Fibroblast of the aortic adventitia (primary cell): ENCODE measurements at places on chromosomes 5 and 9.

GRCh38 chr5:107512029-107512428 is 158.7 kb downstream of the EFNA5 start:
- no peak for DNase-seq

DNA sequence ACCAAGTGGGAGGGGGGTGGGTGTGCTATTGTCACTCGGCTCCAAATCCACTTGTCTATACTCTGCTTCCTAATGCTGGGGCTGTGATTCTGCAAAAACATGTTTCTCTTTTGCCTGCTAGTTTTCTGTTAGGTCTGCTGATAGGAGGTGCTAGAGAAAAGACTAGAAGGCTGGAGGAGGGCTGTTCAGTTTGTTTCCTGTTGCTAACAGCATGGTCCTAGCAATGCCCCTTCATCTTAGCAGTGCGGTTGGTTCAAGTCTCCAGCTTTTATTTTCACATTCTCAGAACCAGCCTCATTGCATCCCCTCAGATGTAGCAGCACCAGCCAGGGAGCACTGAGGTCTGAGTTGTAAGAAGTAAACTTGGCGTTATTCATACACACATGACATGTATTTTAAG is 310.2 kb downstream of the YTHDC2 start:
- DNase-seq, result no peak

DNA sequence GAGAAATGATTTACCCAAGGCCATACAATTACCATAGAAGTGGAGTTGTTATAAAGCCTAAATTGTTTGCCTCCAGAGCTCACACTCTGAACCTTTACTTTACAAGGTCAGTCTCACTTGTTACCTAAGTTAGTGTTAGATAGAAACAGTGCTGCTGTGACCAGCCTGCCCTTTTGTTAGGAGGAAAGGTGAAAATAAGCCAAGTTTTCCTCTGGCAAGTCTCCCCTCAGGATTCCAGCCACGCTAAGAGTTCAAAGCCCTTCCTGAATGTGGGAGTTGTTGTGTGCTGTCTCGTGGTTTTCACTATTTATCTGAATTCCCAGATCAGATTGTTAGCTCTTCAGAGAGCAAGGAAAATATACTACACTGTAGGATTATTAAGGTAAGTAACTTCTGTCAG is 260.0 kb downstream of the SGCD start:
- no peak for DNase-seq

DNA sequence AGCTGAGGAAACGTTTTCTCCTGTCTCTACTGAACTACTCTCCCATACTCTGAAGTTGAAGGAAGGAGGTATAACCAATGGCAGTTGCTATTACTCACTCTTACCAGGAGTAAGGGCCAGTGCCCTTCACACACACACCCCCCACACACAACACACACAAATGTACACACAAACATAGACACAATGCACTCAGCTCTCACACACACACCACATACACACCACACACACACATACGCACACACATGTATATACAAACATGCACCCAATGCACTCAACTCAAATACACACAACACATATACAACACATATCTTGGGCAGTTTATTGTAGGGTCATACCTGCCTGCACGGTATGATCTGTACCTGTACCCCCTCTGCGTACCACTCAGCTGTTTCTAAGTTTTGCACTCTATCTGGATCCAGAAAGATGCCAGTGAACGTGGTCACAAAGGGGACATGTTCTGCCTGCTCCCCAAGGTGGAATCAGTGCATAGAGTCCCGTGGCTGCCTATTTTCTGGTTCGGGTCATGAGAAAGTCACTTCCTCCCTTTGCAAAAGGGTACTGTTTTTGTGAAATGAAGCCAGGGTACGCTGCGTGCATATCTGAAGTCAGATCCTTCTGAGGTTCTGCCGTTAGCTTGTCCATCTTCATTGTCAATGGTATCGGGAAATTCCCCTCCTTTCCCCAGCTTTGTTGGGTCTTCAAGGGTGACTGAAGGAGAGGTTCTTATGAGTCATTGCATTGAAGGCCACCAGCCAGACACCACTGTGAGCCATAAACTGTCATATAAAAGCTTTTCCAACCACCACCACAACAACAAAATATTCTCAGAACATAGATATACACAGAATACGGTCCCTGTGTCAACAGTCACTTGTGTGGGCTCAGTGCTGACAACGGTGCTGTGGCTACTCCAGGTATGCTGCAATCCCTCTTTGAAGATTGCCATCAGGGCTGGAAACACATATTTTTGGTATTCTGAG is 131.9 kb downstream of the UGCG start:
- DNase-seq, result no peak

- DNase-seq, result no peak
Observed at GRCh38 chr5:89981021-89981420, 428.5 kb downstream of the CETN3 start.

GRCh38 chr9:115849679-115850412 is 303.7 kb upstream of the PAPPA start:
- DNase-seq, result peak; percentile 55

- no peak for DNase-seq
Observed at GRCh38 chr5:37966291-37966690, 126.5 kb upstream of the GDNF start.

GRCh38 chr5:134437340-134437846 is 25.7 kb upstream of the CDKN2AIPNL start:
- no peak for DNase-seq

DNA sequence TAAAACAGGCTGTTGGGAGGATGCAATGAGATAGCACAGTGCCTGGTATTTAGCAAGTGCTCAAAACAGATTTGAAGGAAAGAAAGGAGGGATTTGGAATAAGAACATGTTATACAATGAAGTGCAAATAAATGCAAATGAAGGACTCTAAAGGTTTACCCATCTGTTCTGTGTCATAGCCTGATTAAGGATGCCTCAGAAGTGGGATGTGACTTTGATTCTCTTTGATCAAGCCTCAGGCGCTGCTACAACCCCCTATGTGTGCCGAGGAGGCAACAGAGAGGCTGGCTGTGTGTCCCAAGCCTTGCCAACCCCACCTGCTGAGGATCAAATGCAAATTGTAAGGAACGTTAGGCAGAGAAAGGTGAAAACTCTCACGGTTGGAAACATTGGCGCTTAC is 27.2 kb downstream of the GGTA1 start:
- DNase-seq, result no peak

- DNase-seq, result no peak
Observed at GRCh38 chr9:31639451-31639850, 745.0 kb upstream of the ACO1 start.

DNA sequence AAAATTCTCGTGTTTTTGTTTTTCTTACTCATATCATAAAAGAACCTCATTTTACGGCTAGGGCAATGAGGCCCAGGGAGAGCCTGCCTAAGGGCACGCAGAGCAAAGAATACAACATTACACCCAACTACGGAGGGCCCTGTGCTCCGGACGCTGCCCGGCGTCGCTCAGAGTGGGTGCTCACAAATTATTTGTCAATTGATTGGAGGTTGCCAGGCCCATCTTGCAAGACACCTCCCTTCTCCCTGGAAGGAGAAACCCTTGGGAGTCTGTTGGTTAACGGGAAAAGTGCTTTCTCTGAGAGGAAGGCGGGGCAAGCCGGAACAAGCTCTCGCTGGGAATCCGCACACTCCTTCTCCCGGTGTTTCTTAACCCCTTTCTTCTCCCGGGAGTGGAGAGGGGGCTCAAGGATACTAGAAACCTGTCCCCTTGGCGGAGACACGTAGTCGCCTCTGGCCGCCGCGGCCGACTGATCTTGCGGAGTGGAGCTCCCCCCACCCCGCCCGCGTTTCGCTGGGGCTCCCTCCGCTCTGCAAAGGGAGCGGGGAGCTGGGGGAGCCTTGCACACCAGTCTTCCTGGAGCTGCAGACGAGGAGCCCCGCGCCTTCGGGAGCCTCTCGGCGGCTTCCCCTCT is 599.3 kb upstream of the SGCD start:
- no peak for DNase-seq

DNA sequence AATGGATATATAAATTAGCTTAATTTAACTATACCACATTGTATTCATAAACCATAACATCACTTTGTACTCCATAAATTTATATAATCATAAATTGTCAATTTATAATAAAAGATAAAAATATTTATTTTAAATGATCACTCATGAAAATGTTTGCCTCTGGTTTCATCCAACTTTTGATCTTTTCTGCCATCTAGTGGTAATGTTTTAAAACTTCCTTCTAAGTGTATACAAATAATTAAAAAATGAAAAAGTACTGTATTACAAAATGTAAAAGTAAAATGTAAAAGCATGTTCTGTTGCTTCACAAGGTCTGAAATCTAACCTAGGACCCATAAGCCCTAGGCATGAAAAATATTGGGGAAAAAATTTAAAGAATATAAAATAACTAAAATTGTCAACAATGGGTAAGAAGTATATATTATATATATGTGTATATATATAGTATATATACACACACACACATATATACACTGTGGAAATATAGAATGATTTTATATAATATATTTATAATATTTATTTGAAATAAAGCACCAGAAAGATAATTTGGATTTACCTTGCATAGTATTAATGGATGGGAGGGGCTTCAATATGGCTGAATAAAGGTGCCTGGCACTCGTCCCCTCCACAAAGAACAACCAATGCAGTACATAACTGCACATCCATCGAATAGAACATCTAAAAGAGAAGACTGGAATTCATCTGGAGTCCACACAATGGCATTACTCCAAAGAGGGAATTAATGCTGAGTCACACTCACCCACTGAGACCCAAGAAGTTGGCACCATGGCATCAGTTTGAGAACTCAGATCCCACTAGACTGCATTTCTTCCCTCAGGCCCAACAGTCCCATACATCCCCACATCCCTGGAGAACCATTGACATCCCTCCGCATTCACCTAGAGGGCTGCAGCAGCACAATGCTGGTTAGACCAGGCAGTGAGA is 32.5 kb downstream of the ANXA1 start:
- DNase-seq, result peak; percentile 83

DNA sequence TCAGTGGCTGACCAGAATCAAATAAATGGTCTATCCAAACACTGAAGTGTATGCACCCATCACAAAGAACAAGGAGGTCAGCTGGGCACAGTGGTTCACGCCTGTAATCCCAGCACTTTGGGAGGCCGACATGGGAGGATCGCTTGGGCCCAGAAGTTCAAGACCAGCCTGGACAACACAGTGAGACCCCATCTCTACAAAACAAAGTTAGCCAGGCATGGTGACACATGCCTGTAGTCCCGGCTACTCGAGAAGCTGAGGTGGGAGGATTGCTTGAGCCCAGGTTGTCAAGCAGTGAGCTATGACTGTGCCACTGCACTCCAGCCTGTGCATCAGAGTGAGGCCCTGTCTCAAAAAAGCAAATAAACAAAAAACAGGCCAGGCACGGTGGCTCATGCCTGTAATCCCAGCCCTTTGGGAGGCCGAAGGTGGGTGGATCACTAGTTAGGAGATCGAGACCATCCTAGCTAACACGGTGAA is 40.5 kb downstream of the SEMA4D start:
- DNase-seq, result no peak

- no peak for DNase-seq
Observed at GRCh38 chr9:75101004-75101588, 12.8 kb downstream of the OSTF1 start.

DNA sequence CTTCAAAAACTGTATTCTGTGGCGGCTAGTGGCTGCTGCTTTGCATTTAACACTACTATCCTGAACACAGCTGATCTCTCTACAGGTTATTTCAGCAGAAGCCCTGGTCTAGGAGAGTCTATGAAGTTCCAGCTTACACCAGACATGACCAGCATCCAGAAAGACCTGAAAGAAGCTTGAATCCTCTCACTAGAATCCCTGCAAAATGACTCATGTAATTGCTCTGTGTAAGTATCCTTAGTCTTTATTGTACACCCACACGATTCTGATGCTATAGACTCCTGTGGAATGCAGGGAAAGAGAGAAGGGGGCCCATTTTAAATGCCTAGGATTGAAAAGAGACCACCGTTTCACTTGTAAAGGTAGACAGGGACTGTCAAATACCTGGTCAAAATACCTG is 859 bp upstream of the GRIA1 start:
- DNase-seq, result no peak

GRCh38 chr9:72443855-72444254 is 77.6 kb upstream of the TMC1 start:
- no peak for DNase-seq

- DNase-seq, result no peak
Observed at GRCh38 chr5:104049752-104050151, 487.2 kb upstream of the NUDT12 start.

- DNase-seq, result no peak
Observed at GRCh38 chr9:5443850-5444249, 6.1 kb upstream of the PLGRKT start.

GRCh38 chr9:138099803-138100598 is 222.4 kb downstream of the CACNA1B start:
- DNase-seq, result no peak

GRCh38 chr9:72313507-72313906 is 51.5 kb downstream of the ZFAND5 start:
- no peak for DNase-seq

GRCh38 chr5:1731091-1731639 is 68.5 kb downstream of the MRPL36 start:
- DNase-seq, result no peak

GRCh38 chr5:163509291-163509951 is 4.0 kb downstream of the MAT2B start:
- peak; percentile 90 for DNase-seq

DNA sequence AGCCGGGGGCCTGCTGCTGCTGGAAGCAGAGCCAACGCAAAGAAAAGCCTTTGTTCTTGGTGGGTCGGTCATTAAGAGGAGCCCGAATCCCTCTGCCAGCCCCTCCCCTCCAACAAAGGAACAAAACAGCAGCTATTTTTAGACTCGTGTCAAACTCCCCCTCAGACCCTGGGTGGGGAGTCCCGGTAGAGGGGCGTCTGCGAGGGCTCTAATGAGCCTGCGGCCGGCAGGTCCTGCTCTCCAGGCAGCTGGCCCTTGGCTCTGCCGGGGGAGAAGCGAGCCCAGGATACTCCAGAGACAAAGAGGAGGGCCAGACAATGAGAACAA is 114.0 kb downstream of the LHX2 start:
- no peak for DNase-seq

DNA sequence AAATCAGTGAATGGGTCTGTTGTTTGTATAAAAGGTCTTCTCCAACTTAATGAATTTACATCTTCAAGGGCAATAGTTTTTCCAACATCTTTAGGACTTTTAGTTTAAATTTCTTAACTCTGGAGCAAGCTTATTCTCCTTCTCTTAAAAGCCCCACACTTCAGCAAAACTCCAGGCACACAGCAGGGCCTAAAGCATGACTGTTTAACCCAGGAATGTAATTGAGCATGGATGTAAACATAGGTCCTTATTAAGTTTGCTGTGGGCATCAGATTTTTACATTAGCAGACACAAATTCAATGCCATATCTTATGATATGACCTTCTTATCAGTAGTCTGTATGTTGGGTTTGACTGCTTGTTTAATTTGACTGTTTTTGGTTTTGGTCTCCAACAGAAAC is 78.9 kb downstream of the ABCA1 start:
- DNase-seq, result peak; percentile 27

DNA sequence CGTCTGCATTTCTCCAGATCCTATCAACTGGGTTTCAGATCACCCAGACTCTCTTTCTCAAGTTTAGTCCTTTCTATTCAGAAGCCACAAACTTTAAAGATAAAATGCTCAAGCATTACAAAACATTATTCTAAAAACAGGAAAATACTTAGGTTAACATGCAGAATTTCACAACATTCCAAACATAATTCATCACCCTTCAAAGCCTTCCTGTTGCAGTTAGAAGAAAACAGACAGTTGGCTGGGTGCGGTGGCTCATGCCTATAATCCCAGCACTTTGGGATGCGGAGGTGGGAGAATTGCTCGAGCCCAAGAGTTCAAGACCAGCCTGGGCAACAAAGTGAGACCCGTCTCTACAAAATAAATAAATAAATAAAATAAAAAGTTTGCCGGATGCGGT is 7.7 kb upstream of the OCLN start:
- peak; percentile 66 for DNase-seq
